ENCODE measurements at places on chromosomes 16 and 17.

- DNase-seq, result no peak
These were observed 539.4 kb downstream of the MAF start for GRCh38 chr16:79061181-79061580.

DNA sequence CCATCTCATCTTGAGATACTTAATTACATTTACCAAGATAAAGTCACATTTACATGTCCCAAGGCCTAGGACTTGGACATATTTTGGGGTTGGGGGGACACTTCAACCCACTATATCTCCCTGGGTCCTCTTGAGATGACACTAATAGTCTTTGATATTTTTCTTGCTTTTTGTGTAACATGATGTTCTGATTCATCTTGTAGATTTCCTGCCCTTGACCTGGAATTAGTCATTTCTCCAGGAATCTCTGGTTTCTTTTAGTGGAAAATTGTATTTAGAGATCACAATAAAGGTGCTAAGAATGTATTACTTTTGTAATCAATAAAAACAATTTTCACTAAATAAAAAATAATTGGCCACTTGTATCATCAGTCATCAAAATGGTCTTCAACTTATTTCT, 157.3 kb downstream of the VPS53 start:
- no peak for DNase-seq

DNA sequence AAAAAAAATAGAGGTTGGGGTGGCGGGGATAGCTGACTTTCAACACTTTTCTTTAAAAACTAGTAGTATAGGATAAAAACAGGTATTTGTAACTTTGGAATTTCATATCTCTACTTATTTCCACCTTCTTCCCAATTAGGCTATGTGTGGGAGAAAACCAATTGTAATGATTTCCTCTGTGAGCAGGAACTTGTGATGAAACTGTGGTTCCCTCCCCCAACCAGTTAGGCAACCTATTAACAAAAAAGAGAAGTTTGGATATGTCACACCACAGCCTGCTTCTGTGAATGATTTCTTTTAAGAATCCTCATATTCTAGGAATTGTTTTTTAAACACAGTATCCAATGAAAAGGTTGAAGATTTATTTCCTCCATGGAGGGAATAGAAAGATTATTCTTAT, 1.9 kb downstream of the IGSF6 start:
- no peak for DNase-seq

DNA sequence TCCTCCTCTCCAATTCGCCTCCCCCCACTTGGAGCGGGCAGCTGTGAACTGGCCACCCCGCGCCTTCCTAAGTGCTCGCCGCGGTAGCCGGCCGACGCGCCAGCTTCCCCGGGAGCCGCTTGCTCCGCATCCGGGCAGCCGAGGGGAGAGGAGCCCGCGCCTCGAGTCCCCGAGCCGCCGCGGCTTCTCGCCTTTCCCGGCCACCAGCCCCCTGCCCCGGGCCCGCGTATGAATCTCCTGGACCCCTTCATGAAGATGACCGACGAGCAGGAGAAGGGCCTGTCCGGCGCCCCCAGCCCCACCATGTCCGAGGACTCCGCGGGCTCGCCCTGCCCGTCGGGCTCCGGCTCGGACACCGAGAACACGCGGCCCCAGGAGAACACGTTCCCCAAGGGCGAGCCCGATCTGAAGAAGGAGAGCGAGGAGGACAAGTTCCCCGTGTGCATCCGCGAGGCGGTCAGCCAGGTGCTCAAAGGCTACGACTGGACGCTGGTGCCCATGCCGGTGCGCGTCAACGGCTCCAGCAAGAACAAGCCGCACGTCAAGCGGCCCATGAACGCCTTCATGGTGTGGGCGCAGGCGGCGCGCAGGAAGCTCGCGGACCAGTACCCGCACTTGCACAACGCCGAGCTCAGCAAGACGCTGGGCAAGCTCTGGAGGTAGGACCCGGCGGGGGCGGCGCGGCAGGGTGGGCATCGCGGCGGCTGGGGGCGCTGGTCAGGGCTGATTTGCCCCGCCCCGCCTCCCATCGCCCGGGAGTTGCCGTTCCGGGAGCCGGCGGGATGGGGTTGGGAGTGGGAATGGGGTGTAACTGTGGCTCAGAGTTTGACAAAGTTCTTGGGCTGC, 567 bp downstream of the SOX9 start:
- DNase-seq, result peak; percentile 39

DNA sequence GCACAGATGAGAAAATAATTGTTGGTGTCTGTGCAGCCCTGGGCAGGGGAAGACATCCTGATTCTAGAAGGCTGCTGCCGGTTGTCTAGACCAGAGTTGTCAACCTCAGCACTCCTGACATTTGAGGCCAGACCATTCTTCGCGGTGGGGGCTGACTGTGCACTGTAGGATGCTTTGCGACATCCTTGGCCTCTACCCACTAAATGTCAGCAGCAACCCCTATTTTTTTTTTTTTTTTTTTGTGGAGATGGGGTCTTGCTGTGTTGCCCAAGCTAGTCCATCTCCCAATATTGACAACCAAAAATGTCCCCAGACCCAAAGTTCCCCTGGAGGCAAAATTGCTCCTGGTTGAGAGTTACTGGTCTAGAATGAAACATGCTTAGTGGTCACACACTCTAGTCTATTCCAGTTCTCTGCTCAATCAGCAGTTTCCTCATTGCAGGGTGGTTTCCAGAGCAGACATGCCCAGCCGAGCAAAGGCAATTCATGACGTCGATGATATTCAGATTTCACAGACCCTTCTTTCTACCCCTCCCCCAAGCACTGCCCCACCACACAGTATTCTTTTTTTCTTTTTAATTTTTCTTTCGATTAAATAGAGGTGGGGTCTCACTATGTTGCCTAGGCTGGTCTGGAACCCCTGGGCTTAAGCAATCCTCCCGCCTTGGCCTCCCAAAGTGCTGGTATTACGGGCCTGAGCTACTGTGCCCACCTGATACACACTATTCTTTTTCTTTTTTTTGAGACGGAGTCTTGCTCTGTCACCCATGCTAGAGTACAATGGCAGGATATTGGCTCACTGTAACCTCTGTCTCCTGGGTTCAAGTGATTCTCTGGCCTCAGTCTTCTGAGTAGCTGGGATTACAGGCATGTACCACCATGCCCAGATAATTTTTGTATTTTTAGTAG, 9.0 kb downstream of the C17orf99 start:
- DNase-seq, result no peak

All from COR-L47 (cell line).